ENCODE measurements at places on chromosomes 12 and 14.
A peak's percentile ranks its signal among the peaks of the same experiment; 100 is the strongest.

DNA sequence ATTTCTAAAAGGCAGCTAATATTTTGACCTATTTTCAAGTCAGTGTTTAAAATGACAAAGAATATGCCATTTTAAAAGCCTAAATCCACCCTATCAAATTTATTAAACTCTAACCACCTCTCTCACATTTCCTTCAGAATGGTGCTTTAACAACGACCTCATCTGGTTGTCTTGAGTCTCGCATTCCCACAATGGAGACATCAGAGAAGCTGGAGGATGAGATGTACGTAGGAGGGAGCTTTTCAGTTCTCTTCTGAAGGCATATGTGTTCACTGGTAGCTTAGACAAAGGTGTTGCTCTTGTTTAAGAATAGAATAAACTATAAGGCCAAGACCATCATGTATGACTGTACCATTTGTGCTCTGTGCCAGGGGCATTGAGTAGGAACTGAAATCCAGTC, 82.9 kb downstream of the BCL2L14 start:
- no peak for DNase-seq

- peak; percentile 71 for DNase-seq
Measured at GRCh38 chr14:39107591-39107996, 4.6 kb upstream of the SEC23A start.

GRCh38 chr14:83356080-83356479, 1822.4 kb upstream of the SEL1L start:
- no peak for DNase-seq

DNA sequence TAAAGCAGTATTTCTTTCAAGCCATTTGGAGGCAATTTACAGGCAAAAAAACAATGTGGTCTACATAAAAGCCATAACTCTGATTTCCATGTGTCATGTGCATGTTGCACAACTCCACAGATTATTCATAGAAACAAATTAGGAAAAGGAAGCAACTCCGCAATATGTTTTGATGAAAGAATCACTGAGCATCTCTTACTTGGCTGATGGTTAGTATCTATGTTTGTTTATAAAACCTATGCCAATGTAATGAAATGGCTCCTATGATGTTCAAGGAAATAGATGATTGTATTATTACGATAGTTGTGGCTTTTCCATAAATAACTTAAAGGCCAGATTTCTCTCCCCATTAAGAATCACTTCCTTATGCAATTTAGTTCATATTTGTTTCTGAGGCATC, 373.7 kb downstream of the CCDC91 start:
- DNase-seq: no peak

DNA sequence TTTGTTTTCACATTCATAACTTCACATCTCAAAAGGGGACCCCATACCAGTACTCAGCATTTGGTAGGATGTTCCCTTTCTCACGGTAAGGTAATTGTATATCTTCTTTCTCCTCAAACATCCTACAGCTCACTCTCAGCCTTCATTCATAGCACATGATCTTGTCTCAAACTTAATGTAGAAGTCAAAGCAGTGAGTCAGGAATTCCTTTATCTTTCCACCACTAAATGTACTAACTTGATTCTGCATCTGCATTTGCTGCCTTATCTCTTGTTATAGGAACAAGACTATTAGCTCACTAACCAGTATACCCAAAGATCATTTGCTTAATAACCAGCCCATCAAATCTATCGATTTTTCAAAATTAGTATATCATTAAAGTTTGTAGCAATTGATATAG, 22.9 kb downstream of the CPSF2 start:
- DNase-seq: peak; percentile 35

- no peak for DNase-seq
Measured at GRCh38 chr12:122681814-122682213, 21.3 kb downstream of the HCAR2 start.

DNA sequence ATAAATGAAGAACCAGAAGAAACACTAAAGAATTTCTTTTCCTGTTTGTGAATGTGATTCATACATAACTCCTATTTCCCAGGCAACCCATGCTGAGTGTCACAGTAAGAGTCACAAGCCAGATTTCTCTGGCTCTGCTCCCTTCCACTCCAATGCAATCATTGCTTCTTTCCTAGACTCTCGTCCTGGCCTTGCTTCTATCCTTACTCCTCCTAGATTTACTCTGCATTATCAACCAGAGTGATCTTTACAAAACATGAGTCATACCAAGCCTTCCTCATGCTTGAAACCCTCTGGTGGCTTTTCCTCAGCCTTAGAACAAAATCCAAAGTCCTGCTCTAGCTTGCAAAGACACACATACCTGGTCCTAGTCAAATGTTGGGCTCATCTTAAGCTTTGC, 13.3 kb downstream of the IL22 start:
- no peak for DNase-seq

DNA sequence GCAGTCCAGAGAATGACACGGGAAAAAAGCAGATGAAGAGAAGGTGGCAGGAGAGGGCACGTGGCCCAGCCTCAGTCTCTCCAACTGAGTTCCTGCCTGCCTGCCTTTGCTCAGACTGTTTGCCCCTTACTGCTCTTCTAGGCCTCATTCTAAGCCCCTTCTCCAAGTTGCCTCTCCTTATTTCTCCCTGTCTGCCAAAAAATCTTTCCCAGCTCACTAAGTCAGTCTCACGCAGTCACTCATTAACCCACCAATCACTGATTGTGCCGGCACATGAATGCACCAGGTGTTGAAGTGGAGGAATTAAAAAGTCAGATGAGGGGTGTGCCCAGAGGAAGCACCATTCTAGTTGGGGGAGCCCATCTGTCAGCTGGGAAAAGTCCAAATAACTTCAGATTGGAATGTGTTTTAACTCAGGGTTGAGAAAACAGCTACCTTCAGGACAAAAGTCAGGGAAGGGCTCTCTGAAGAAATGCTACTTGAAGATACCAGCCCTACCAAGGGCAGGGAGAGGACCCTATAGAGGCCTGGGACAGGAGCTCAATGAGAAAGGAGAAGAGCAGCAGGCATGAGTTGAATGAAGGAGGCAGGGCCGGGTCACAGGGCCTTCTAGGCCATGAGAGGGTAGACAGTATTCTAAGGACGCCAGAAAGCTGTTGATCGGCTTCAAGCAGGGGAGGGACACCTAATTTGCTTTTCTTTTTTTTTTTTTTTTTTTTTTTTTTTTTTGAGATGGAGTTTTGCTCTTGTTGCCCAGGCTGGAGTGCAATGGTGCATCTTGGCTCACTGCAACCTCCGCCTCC, 40.9 kb downstream of the DAD1 start:
- DNase-seq: no peak

GRCh38 chr14:101776344-101776743, 14.8 kb downstream of the PPP2R5C start:
- DNase-seq: no peak

DNA sequence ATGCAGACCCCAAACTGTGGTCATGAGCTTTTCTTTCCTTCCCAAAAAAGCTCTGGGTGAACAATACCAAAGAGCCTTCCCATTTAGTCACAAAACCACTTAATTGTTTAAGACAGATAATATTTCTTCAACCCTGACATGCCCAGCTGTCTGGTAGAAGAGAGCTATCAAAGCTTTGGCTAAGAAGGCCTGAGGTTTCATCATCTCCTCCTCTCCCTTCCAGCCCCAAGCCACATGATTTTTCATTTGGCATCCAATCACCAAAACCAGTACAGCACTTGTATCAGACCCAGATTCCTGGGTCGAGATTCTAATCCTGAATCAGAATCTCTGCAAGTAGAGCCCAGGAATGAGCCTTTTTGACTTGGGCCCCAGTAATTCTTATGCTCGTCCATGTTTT, 199.6 kb upstream of the TMEM260 start:
- DNase-seq: no peak

GRCh38 chr14:70748422-70748821, 60.9 kb downstream of the MAP3K9 start:
- no peak for DNase-seq

GRCh38 chr12:100404769-100405407, 48.0 kb downstream of the SLC17A8 start:
- peak; percentile 55 for DNase-seq

DNA sequence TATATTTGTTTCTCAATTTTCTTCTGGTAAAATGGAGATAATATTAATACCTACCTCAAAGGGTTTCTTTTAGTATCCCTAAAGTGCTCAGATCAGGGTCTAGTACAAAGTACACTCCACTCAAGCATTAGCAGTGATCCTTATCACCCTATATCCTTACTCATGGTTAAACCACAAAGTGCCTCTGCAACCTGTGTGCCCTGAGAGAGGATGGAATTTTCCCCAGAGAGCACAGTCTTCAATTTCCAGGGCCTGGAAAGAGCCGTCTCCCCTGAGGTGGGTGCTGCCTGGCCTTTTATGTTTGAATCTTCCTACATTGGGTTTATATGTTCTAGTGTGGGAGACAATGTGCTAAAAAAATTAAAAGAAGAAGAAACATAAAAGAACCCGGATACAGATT, 183.1 kb upstream of the FBXO33 start:
- DNase-seq: no peak

DNA sequence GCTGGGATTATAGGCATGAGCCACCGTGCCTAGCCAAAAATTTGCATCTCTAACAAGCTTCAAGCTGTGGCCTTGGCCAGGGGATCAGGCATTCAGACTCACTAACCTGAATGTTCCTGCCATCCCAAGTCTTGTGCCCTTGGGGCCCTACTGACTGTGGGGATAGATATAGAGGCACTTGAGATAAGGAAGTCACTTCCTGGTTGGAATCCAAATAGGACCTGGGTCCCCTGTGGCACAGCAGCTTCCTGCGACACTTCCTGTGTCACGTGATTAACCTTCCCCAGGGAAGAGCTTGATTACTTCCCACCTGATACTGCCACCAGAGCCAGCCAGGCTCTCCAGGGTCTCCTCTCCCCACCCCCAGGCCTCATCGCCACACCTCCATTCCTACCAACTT, 128.2 kb downstream of the BCL11B start:
- DNase-seq: no peak

DNA sequence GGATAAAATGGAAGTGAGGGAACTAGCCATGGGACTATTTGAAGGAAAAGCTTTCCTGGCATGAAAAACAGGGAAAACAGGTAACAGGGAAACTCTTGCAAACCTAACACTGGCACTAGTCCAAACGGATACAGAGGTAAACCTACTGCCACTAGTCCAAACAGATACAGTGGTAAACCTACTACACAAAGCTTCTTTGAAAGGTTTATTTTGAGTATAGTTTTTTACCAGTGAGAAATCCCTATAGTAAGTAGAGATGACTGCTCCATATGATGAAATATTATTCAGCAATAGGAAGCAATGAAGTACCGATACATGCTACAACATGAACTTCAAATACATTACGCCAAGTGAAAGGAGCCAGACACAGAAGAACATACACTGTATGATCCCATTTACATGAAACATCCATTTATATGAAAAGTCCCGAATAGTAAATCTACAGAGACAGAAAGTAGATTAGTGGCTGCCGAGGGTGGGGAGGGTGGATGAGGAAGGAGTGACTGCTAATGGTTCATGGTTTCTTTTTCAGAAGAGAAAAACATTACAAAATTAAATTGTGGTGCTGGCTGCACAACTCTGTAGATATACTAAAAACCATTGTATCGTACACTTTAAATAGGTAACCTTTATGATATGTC, 25.5 kb downstream of the SPTLC2 start:
- DNase-seq: no peak

GRCh38 chr14:67411820-67412421, at the start of gene PLEK2:
Gene PLEK2 (minus strand): TSS chr14:67412165. CDS start chr14:67412059, 106 bp downstream.
- DNase-seq: peak; percentile 76

- peak; percentile 8 for DNase-seq
Measured at GRCh38 chr12:78562368-78563205, 302.0 kb upstream of the SYT1 start.

DNA sequence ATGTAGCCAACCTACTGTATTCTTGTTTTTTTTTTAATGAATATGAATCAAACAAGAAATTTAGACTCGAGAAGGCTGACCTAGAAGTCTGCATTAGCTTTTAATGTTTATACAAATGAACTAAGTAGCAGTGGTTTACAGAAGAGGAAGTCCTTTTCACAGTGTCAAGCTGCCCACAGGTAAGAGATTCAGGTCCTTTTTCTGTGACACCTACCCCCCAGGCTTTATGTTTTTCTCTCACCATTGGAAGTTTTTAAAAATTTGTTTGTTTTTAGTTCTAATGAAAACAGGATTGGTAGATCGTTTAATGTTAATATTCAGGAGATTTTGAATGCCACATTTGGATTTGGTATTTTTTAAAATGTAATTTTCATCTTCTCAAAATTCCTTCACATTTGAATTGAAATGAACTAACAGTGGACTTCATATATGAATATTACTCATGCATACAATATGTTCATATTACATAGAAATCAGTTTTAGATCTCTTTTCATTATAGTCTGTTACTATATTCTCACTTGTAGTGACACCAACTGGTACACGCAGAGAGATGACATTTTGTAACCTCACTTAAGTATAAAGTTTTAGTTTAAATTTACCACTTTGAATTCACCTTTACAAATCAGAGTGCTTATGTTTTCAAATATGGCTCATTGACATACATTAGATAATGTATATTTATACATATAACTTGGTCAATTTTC, 29.7 kb downstream of the ATF7IP start:
- no peak for DNase-seq

- no peak for DNase-seq
Measured at GRCh38 chr12:16238661-16239060, 38.8 kb downstream of the SLC15A5 start.

- DNase-seq: no peak
Measured at GRCh38 chr12:32501835-32502333, 102.5 kb downstream of the FGD4 start.

DNA sequence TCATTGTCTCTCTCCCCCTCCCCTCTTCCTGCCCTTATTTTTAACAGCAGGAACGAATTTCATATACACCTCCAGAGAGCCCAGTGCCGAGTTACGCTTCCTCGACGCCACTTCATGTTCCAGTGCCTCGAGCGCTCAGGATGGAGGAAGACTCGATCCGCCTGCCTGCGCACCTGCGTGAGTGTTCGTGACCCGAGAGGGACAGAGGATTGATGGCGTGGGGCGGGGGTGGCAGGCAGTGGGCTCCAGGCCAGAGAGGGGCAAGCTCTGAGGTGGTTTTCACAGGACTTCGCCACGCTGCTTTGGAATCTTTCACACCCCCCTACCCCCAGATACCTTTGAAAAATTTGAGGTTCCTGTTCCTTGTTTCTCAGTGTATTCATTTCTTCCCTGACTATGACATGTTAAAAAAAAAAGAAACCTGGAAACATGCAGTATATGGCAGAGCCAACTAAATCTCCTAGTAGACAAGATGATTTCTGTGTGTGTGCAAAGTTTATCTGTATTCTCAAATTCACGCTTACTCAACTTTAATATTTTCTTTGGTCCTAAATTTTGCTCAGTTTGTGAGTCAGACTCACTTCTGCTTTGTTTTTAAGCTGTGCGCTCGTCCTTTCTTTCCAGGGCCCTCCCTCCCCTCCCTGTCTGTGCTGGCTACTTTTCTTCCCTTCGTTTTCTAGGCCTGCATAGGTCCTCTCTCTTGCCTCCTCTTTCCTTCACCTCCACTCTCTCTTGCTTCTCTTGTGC, 103.1 kb downstream of the ETV6 start:
- DNase-seq: no peak

DNA sequence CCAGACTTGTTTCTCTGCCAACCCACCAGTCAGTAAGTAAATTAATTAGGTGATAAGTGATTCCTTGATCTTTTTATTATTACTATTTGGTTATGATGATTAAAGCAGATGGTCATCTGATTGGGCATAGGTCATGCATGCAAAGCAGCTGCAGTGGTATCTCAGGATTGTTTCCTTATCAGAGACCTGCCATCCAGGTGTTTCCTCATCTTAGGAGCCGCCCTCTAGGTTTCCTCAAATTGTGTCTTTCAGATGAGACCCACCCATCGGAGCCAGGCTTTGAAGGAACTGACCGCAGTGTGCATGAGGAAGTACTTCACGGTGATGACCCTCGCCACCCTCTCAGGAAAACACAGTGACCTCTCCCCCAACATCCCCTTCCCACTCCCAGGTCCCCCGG, 63.3 kb downstream of the ZFP36L1 start:
- DNase-seq: no peak

GRCh38 chr14:100851946-100852620, 26.2 kb downstream of the MEG3 start:
- no peak for DNase-seq

Measured in hematopoietic multipotent progenitor cell treated with erythropoietin and hydrocortisone succinate and interleukin-3 and kit ligand, for 8 days (in vitro differentiated cells).